Smooth muscle cell of trachea (primary cell): ENCODE measurements at places on chromosomes 16 and 17. TPM values are rescaled to one million over a fixed set of nuclear protein-coding genes. Genes with fewer than 3 reads are reported as not detected.

Gene MT1M
- 2.6 and 5.1 TPM in 2 replicates for total RNA-seq

Gene MRPL27
- 28.4 and 76.8 TPM in 2 replicates for total RNA-seq

Gene SGCA
- total RNA-seq, result 0.73 and 3.3 TPM in 2 replicates

Gene NTN1
- total RNA-seq, result 0.44 and 3.0 TPM in 2 replicates

Gene MYH11
- under 0.01 TPM in 2 replicates for total RNA-seq
